ENCODE measurements at places on chromosomes 7 and 10. TPM values are rescaled to one million over a fixed set of nuclear protein-coding genes. Genes with fewer than 3 reads are reported as not detected.

GRCh38 chr10:17516376-17516775 lies 62.0 kb upstream of the ST8SIA6 start:
- DNase-seq = no peak

DNA sequence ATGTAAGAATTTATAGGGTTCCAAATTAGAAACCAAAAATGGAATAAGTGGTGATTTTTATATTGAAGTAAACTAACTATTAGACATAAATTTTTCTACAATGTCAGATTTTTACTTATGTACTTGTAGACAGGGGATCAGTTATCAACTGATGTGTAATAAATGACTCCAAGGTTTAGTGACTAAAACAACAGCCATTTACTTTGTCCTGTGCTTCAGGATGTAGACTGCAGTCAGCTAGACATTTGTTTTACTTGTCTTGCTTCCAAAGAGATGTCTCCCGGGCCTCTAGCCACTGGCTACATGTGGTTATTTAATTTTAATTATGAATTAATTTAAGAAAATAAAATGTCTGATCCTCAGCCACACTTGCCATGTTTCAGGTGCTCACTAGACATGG lies 249.7 kb upstream of the IGFBP3 start:
- DNase-seq = no peak

DNA sequence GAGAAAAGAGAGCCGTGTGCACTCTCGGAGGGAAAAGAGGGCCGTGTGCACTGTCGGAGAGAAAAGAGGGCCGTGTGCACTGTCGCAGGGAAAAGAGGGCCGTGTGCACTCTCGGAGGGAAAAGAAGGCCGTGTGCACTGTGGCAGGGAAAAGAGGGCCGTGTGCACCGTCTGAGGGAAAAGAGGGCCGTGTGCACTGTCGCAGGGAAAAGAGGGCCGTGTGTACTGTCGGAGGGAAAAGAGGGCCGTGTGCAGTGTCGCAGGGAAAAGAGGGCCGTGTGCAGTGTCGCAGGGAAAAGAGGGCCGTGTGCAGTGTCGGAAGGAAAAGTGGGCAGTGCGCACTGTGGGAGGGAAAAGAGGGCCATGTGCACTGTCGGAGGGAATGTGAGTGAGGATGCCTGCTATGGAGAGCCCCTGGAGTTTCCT lies 188.7 kb downstream of the DNAJB6 start:
- DNase-seq = no peak

DNA sequence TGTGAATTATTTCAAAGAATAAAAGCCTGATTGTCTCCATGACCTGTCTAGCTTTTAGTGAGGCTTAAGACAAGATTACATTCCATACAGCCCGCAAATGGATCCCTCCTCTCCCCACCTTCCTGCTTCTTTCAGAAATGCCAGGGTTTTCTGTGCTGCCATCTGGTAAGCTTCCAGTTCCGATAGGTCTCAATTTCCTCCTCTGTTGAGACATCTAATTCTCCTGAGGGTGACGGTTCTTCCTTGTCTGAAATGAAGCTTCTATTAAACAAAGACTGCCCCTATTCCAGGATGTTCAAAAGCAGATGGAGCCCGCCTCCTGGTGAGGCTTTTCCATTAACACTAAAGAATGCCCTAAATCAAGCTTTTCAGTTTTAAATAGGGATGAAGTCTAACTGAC lies 295.6 kb downstream of the PTPRN2 start:
- no peak for DNase-seq

- DNase-seq = no peak
Measured at GRCh38 chr7:12633582-12633981, 53.9 kb upstream of the ARL4A start.

DNA sequence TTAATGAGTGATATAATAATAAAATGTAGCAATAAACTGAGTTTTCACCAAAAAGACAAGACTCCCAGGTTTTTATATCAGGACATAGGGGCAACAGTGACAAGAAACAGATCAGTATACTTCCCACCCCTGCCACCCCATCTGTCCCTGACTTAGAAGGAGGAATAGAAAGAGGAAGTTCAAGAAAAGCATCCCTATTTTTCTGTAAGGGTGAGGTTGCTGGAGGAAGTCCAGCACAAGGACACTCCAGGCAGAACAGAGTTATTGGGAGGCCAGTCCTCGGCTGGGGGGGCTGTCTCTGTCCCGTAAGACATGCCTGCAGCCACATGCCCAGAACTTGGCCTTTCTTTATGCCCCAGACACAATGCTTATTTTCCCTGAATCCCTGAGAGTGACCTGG lies 16.5 kb upstream of the TLX1 start:
- no peak for DNase-seq

The KIAA1217 gene
- polyA plus RNA-seq = 73.9 TPM

GRCh38 chr7:135827391-135827790 lies 78.8 kb upstream of the FAM180A start:
- no peak for DNase-seq

- no peak for DNase-seq
Measured at GRCh38 chr7:5360451-5360850, 63.2 kb downstream of the TNRC18 start.

- DNase-seq = no peak
Measured at GRCh38 chr7:84790882-84791281, 396.0 kb downstream of the SEMA3D start.

DNA sequence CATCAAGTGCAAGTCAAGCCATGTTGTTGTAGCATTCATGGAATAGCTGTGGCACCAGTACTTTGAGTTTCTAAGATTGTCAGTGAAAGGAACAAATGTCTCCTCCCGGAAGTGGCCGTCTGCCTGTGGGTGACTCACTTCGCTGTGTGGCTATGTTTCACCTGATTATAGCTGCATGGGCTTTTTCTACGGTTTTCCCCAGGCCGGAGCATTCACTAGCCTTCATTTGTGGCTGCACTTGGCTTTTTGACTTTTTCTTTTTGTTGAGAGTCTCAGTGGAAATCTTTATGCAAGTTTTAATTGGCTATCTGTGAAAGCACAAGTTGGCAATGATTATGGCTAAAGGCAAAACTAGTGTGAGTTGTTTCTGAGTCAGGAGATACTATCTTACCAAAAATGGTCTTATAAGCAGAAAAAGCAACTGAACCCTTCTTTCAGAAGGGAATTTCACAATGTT lies 35.0 kb downstream of the SRI start:
- no peak for DNase-seq

GRCh38 chr10:93495654-93496321 lies 624 bp upstream of the CEP55 start:
- DNase-seq = no peak

The NUTM2B gene
- polyA plus RNA-seq = 0.32 TPM

The AASS gene
- 43.8 TPM for polyA plus RNA-seq

- DNase-seq = no peak
Measured at GRCh38 chr7:54878339-54878738, 119.3 kb upstream of the SEC61G start.

- no peak for DNase-seq
Measured at GRCh38 chr7:22876986-22877729, 54.5 kb upstream of the TOMM7 start.

GRCh38 chr7:77467408-77467807 lies 51.3 kb upstream of the GSAP start:
- no peak for DNase-seq

DNA sequence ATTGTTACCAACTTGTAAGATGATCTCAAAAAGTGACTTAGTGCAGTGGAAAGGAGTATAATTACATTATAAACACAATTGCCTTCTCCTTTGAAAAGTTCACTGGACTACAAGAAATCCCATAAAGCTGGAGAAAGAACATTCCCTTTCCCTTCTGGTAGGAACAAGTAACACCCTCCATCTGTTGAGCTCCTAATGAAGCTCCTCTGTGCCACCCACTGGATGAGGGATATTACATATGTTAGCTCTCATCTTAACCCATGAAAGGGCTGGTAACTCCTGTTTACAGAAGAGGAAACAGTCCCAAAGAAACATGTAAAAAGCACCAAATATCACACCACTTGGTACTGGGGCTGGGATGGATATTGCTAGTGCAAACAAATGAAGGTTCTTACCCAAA lies 8.1 kb downstream of the PGAM1 start:
- no peak for DNase-seq

The CHN2 gene
- polyA plus RNA-seq = 20.8 TPM

DNA sequence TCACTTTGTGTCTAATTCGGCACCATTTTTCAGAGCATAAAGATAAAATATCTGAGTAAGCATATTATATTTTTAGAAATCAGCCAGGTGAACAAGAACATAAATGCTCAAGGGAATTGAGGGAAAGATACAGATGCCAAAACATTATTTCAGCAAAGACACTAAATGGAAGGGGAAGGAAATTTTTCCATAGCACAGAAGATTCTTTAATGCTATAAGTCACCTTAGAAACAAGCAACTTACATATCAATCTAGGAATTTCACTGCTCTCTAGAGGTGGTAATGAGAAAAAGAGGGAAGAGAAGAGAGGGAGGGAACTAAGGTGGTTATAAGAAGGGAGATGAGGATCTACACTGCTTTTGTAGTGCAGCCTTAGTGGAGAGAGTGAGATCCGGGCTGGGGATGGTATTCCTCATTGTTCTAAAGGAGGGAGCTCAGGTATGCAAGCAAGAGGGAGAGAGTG lies 20.4 kb downstream of the ZNF365 start:
- DNase-seq = no peak

DNA sequence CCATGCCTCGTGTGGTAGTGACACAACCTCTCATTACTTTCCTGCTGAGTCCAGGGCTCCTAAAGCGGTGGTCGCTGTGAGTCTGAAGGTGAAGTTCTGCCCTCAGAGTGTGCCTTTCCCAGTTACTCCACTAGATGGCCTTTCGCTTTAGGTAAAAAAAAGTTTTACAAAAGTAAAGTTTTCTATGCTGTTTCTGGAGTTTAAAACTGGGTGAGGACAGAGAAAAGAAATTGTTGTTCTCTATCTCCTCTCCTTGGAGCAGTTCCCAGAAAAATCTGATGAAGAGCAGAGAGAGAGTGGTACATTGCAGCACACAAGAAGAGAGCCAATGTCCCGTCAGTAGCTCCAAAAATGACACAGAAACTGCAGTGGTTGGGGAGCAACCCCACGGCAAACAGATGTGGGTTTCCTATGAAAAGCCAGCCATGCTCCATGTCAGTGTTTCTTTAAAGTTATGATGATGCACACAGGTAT lies 257.1 kb downstream of the GLI3 start:
- DNase-seq = no peak

DNA sequence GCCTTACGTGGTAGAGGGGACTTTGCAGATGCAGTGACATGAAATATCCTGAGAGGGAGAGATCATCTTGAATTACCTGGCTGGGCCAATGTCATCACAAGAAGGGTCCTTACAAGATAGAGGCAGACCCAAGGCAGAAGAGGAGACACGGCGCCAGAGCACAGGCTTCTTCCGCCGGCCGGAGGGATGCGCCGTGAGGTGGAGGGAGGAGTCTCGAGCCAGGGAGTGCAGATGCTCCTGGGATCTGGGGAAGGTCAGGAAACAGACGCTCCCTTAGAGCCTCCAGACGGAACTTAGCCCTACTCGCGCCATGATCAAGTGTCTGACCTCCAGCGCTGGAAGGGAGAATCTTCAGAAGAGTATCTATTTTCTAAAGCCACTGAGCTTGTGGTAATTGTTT lies 304.8 kb downstream of the GLRX3 start:
- DNase-seq = no peak

DNA sequence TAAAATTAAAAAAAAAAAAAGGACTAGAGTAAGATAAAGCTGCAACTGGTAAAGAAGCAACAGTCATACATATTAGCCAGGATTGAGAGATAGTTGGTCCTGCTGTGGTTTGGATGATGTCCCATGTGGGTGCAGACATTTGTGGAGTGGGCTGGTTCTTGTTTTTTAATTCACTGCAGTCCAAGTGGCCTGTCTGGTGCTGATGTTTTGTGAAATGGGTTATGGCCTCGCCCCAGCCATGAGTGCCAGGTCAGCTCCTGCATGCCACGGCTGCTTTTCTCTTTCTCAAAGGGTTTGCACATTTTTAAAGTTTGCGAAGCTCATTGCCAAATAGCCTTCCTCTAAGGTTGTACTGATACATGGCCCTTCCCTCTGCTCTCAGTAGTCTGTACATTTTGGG lies 14.1 kb upstream of the BTBD16 start:
- DNase-seq = no peak

DNA sequence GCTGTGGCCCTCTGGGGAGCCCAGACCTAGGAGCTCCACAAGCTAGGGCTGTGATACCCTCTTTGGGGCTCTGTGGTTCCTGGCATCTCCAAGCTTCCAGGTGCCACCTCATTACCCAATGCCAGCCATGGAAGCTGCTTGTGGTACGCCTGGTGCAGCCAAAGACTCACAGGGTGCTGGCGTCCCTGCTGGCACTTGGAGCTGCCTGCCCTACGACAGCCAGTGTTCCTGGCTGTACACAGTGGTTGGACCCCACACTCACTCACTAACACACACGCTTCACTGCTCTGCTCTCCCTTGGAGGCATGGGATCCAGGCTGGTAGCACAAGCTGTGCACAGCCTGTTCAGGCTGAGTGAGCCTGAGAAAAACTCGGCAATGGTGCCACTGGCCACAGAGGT lies 894.1 kb upstream of the PHF14 start:
- DNase-seq = no peak

- DNase-seq = no peak
Measured at GRCh38 chr10:115001506-115002381, 63.7 kb downstream of the TRUB1 start.

The HHEX gene
- 9.4 TPM for polyA plus RNA-seq

The AS3MT gene
- 19.5 TPM for polyA plus RNA-seq

GRCh38 chr10:48266528-48266927 lies 8.0 kb downstream of the FRMPD2 start:
- DNase-seq = no peak

- no peak for DNase-seq
Measured at GRCh38 chr10:2628705-2629104, 438.6 kb upstream of the PFKP start.

- DNase-seq = peak; percentile 71
Measured at GRCh38 chr10:73095481-73096021, 1.1 kb downstream of the P4HA1 start.

DNA sequence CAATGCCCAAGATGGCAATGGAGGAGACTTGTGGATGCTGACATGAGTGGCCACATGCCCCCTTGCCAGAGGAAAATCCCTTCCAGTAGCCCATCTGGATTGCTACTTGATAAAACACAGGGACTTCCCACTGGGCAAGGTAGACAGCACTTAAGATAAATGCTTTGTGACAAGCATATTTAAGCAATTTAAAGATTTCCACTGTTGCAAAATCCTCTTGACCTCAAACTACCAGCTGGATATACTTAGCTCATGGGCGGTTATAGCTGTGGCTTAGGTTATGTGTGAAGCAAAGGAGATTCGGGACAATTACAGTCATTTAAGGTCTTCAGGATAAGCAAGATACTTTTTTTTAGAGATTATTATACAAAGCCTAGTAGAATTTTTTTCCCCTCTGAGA lies 238.1 kb downstream of the BMPER start:
- no peak for DNase-seq

The SLC16A9 gene
- 46.6 TPM for polyA plus RNA-seq

The SDK1 gene
- 5.8 TPM for polyA plus RNA-seq

- no peak for DNase-seq
Measured at GRCh38 chr7:155722118-155722517, 77.7 kb downstream of the RBM33 start.

- DNase-seq = no peak
Measured at GRCh38 chr7:30184791-30185487, 50.2 kb downstream of the MTURN start.

All from right renal cortex interstitium (tissue), 3 donors.